ENCODE measurements at places on chromosomes 4 and X. TPM values are rescaled to one million over a fixed set of nuclear protein-coding genes. Genes with fewer than 3 reads are reported as not detected.

The TNIP3 gene
- 1.8 TPM for total RNA-seq

The CDX4 gene
- total RNA-seq, result not detected

The FAM200B gene
- total RNA-seq, result 58.6 TPM

The FAM47A gene
- not detected for total RNA-seq

The MTTP gene
- 0.39 TPM for total RNA-seq

The EVC gene
- total RNA-seq, result 13.9 TPM

The GLRB gene
- total RNA-seq, result 11.1 TPM

The PIR gene
- 27.3 TPM for total RNA-seq

The SHOX gene
- not detected for total RNA-seq

The HTR2C gene
- 0.24 TPM for total RNA-seq

The FREM3 gene
- total RNA-seq, result not detected

The KLHL13 gene
- total RNA-seq, result 0.12 TPM

The MAGEA2B gene
- 16.1 TPM for total RNA-seq

The EVC2 gene
- total RNA-seq, result 3.4 TPM

The HMGN5 gene
- total RNA-seq, result 3.4 TPM

The ADAMTS3 gene
- 0.68 TPM for total RNA-seq

The TACR3 gene
- total RNA-seq, result not detected
